ENCODE measurements at places on chromosomes 1 and 21. TPM values are rescaled to one million over a fixed set of nuclear protein-coding genes. Genes with fewer than 3 reads are reported as not detected.

- H3K36me3 ChIP-seq: no peaks in the 10 kb centered on the region
- peaks cover 12% of the 10 kb centered on the region for H3K27me3 ChIP-seq
- H3K27ac ChIP-seq: no peak overlapping the region
- DNase-seq: no peak
- H3K4me1 ChIP-seq: no peaks in the 10 kb centered on the region
These were observed 52.1 kb upstream of the CSF3R start for GRCh38 chr1:36534711-36535412.

DNA sequence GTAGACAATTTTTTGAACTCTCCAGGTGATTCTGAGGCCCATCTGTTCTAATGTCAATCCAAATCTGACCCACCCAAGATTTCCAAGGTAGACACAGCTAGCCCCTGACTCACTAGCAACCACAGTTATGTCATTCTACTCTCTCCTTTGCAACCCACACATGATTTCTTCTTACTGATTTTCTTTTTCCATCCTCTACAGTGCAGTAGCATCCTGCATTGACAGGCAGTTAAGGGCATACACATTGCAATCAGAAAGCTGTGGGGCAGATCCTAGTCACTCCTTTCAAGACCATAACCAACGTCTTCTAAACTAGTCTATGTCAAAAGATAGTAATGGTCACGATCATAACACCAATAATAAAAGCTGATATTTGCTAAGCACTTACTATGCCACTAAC lies 54.2 kb downstream of the JAK1 start:
- H3K27me3 ChIP-seq: no peaks in the 10 kb centered on the region
- H3K4me3 ChIP-seq: no peak overlapping the region
- no peaks in the 10 kb centered on the region for H3K36me3 ChIP-seq
- H3K27ac ChIP-seq: no peak overlapping the region
- DNase-seq: no peak

The CXADR gene
- 21.6 TPM for total RNA-seq

DNA sequence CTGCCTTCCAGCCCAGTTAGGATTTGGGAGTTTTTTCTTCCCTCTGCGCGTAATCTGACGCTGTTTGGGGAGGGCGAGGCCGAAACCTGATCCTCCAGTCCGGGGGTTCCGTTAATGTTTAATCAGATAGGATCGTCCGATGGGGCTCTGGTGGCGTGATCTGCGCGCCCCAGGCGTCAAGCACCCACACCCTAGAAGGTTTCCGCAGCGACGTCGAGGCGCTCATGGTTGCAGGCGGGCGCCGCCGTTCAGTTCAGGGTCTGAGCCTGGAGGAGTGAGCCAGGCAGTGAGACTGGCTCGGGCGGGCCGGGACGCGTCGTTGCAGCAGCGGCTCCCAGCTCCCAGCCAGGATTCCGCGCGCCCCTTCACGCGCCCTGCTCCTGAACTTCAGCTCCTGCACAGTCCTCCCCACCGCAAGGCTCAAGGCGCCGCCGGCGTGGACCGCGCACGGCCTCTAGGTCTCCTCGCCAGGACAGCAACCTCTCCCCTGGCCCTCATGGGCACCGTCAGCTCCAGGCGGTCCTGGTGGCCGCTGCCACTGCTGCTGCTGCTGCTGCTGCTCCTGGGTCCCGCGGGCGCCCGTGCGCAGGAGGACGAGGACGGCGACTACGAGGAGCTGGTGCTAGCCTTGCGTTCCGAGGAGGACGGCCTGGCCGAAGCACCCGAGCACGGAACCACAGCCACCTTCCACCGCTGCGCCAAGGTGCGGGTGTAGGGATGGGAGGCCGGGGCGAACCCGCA lies at the start of gene PCSK9:
PCSK9 (plus strand) TSS at position 207 of the 741 bp plus-strand sequence; CDS start at position 497, 290 bp downstream.
- H3K27me3 ChIP-seq: no peaks in the 10 kb centered on the region
- no peaks in the 10 kb centered on the region for H3K36me3 ChIP-seq
- H3K4me3 ChIP-seq: peak within 1 kb of the TSS; percentile 80
- peaks cover 46% of the 10 kb centered on the region for H3K4me1 ChIP-seq
- DNase-seq: peak; percentile 60

DNA sequence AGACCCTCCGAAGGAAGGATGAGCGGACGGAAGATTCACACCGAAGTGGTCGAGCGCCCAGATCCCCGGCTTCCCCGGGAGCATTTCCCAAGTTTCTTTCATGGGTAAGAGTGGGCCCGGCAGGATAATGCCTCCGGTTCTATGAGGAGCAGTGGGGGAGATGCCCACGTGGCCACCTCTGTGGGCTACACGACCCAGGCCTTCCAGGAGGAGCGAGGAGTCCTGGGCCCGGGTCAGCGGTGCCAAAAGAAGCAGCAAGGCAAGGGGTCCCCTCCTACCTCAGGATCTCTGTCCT lies 7.9 kb upstream of the NBPF11 start:
- no peaks in the 10 kb centered on the region for H3K36me3 ChIP-seq
- no peaks in the 10 kb centered on the region for H3K27me3 ChIP-seq
- no peak for DNase-seq
- H3K4me3 ChIP-seq: no peak overlapping the region

The TAL1 gene
- 0.05 TPM for total RNA-seq

DNA sequence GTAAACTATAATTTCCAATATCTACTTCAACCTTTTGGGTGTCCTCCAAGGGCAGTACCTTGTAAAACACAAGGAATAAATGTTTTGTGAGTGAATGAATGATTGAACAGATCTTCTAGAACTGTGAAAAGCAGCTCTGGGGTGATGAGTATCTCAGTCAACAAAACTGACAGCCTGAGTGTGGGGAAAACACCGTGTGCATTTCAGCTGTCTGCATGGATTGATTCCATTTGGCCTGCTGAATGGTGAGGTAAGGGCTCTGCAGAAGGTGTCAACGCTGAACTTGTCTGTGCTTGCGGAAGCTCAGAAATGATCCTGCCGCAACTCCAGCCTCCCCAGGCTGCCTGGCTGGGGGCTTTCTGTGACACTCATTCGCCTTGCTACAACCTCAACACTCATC lies 7.4 kb upstream of the AGMAT start:
- no peaks in the 10 kb centered on the region for H3K27me3 ChIP-seq
- H3K4me3 ChIP-seq: no peak overlapping the region
- DNase-seq: no peak
- no peaks in the 10 kb centered on the region for H3K4me1 ChIP-seq

- H3K27ac ChIP-seq: peak overlapping the region; percentile 80
- no peak overlapping the region for H3K4me3 ChIP-seq
- no peak for DNase-seq
- no peaks in the 10 kb centered on the region for H3K27me3 ChIP-seq
- H3K4me1 ChIP-seq: peaks cover 32% of the 10 kb centered on the region
These were observed 4.1 kb downstream of the KDM5B start for GRCh38 chr1:202804126-202804525.

The CAPN8 gene
- 0.54 TPM for total RNA-seq

GRCh38 chr1:159958719-159959380 lies 4.8 kb upstream of the SLAMF9 start:
- H3K27ac ChIP-seq: no peak overlapping the region
- DNase-seq: no peak

The A3GALT2 gene
- total RNA-seq: not detected

- peak; percentile 43 for DNase-seq
- H3K27me3 ChIP-seq: peaks cover 14% of the 10 kb centered on the region
- no peak overlapping the region for H3K27ac ChIP-seq
These were observed 93.4 kb upstream of the CSF3R start for GRCh38 chr1:36576118-36576517.

The CAP1 gene
- 274 TPM for total RNA-seq

DNA sequence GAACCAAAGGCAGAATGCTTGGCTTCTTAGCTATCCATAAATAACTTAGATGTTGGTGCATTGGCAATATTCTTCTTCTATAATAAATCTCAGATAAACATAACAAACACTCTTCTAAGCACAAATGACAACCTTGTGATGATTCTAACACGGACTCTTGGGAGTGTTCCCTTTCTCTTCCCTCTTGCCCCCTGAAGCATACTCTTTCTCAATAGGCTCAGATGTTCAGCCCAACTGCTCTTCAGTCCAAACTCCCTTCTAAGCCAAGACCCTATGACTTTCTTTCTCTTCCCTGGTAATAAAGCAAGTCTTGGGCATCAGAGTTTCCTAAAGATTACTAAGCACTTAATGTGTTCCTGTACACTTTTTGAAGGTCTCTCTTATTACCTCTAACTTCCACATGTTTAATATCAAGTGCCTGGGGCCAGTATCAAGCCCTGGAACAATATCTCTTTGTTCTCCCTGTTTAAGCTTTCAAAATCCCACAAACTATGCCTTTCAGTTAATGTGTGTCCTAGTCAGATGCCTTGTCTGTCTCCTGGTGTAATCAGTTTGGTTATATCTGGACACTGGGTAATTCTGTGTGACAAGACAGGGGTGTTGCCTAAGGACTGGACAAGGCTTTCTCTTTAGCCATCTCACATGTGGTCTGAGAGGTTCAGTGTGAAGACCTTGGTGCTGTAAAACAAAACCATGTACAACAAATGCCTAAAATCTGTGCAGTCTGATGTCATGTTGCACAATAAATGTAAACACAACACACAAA lies 92.9 kb upstream of the IVNS1ABP start:
- H3K4me3 ChIP-seq: no peak overlapping the region
- H3K36me3 ChIP-seq: no peaks in the 10 kb centered on the region
- DNase-seq: no peak
- H3K27ac ChIP-seq: no peak overlapping the region

DNA sequence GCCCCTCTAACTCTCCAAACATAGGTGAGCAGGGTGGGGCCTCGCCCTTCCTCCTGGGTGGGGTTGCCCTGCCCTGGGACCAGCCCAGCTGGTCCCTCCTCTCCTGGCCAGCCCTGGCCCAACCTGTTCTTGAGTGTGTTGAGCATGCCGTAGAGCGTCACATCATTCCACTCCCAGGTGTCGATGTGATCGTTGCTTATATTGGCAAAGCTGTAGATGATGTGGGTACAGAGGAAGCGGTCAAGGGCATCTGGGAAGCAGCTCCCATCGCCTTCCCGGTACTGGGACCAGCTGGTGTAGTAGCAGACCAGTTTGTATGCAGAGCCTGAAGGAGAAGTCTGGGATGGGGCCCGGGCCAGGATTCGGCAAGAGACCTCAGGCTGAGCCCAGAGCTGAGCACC lies 1.4 kb downstream of the CHI3L1 start:
- H3K36me3 ChIP-seq: no peaks in the 10 kb centered on the region
- H3K4me1 ChIP-seq: no peaks in the 10 kb centered on the region
- no peaks in the 10 kb centered on the region for H3K27me3 ChIP-seq
- no peak overlapping the region for H3K27ac ChIP-seq
- no peak for DNase-seq

The ZBTB8B gene
- 0.25 TPM for total RNA-seq

DNA sequence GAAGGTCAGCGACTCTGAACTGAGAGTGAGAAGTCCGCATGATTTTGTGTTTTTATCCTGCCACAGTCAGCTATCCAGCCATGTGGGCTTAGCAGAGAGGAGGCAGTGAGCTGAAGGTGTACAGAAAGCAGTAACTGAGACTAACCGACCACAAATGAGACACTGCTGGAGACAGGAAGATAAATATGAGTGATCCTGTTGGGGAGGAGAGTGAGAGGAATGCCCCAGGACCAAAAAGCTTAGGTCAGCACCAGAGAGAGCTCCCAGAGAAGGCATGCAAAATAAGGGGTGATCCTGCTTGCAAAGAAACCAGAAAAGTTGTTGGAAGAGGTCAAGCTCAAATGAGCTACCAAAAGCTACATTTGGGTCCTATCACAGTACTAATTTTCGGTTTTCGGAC lies 63.7 kb downstream of the HLCS start:
- no peak overlapping the region for H3K27ac ChIP-seq
- no peaks in the 10 kb centered on the region for H3K27me3 ChIP-seq
- DNase-seq: no peak
- H3K36me3 ChIP-seq: no peaks in the 10 kb centered on the region
- H3K4me3 ChIP-seq: no peak overlapping the region

The LCE2C gene
- not detected for total RNA-seq

The TDRD10 gene
- not detected for total RNA-seq

DNA sequence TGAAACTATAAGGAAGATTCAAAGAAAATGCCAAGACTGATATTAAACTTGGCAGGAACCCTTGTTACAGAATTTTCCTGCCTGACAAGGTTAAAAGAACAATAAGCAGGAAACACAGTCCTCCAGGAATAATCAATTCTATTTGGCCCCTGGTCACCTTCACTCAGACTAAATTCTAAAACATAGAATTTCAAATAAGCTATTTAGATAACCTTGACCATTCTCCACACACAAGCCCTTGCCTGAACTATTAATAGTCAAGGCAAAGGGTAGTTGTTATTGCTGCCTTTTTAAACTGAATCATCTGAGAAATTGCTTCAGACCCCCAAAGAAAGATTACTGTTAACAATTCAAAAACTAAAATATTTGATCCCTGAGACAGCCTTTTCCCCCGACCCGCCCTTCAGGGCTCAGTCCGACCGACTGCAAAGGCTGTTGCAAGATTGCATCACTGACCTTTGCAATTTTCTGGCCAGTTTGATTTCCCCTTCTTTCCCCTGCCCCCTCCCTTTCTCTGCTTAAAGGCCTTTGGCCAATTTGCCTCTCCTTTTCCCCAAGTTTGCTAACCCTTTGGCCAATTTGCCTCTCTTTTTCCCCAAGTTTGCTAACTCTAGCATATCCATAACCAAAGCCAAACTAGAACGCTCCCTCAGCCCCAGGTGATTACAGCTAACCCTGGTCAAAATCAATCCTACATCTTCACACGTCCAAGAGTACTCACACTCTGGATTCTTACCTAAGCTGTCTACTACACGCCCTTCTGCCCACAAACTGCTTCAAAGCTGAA lies 1.4 kb upstream of the G0S2 start:
- no peaks in the 10 kb centered on the region for H3K27me3 ChIP-seq
- no peak overlapping the region for H3K27ac ChIP-seq
- peaks cover 7% of the 10 kb centered on the region for H3K4me1 ChIP-seq
- no peaks in the 10 kb centered on the region for H3K36me3 ChIP-seq
- DNase-seq: no peak

Measured in HCT116 (cell line).